Thoracic aorta (tissue), 2 donors: ENCODE measurements at places on chromosomes 11 and 22. TPM values are rescaled to one million over a fixed set of nuclear protein-coding genes. Genes with fewer than 3 reads are reported as not detected.

GRCh38 chr22:28911304-28911690 lies 27.9 kb downstream of the ZNRF3 start:
- no peak for DNase-seq

DNA sequence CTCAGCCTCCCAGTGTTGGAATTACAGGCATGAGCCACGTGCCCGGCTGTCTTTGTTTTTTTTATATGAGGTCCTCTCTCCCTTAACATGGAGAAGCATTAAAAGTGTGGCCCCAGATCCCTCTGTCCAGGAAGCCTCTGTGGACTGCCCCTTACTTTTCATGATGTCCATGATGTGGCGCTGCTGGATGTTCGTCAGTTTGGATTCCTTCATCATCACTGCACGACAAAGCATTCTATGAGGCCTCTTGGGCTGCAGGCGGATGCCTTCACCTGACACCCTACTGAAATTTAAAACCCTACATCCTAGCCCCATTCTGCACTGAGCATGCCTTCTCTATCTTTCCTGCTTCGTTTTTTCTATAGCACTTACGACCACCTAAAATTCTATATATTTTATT lies 2.1 kb downstream of the C22orf23 start:
- no peak for DNase-seq

DNA sequence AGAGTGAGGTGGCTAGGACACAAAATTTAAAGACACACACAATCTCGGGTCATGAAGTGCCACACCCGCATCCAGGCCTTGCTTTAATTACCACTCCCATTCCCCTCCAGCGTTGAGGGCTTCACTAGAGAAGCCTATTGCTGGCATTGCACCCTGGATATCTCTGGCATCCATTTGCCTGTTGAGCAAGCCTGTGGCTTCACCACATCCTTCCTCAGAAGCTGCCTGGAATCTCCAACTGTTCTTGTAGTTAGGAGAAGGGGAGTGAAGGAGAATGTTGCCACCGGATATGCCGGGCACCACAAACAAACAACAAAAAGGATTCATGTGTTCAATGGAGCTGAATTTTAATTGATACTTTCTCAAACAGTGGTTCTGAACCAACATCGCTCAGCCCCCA lies 34.4 kb upstream of the RCN1 start:
- DNase-seq = no peak

DNA sequence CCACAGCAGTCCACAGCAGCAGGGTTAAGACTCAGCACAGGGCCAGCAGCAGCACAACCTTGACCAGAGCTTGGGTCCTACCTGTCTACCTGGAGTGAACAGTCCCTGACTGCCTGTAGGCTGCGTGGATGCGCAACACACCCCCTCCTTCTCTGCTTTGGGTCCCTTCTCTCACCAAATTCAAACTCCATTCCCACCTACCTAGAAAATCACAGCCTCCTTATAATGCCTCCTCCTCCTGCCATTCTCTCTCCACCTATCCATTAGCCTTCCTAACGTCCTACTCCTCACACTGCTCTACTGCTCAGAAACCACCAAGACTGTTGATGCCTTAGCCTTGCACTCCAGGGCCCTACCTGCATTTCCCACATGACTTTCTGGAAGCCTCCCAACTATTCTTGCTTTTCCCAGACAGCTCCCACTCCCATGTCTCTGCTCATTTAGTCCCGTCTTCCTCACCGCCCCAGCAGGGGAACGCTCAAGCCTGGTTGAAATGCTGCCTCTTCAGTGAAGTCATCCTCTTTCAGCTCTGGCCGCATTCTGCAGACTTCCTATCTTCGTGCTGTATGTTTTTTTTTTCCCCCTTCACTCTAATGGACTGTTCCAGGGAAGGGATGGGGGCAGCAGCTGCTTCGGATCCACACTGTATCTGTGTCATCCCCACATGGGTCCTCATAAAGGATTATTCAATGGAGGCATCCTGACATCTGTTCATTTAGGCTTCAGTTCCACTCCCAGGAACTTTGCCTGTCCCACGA lies 3.3 kb downstream of the IL18BP start:
- DNase-seq = no peak

DNA sequence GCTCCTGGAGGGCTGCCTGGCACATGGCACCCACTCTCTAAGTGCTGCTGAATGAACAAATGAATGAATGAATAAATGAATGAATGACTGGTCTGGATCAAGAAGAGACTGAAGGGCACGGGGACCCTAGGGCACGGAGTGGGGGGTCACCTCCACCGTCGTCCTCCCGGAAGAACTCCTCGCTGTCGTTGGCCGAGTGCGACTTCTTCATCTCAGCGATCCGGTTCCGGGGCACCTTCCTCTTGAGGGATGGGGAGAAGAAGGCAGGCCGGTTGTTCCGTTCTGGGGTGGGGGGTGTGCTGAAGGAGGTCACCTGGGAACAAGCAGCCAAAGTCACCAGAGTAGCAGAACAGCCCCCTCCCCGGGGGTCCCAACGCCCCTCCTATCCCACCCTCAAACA lies 36.0 kb downstream of the NUP50 start:
- DNase-seq = no peak

GRCh38 chr22:33925194-33925593 lies 4.9 kb upstream of the LARGE1 start:
- no peak for DNase-seq

The TNNT3 gene
- 9.7 TPM for total RNA-seq

The NXF1 gene
- 82.9 TPM for total RNA-seq

The RFPL3 gene
- total RNA-seq = not detected
